ENCODE measurements at places on chromosomes 7 and 10.

DNA sequence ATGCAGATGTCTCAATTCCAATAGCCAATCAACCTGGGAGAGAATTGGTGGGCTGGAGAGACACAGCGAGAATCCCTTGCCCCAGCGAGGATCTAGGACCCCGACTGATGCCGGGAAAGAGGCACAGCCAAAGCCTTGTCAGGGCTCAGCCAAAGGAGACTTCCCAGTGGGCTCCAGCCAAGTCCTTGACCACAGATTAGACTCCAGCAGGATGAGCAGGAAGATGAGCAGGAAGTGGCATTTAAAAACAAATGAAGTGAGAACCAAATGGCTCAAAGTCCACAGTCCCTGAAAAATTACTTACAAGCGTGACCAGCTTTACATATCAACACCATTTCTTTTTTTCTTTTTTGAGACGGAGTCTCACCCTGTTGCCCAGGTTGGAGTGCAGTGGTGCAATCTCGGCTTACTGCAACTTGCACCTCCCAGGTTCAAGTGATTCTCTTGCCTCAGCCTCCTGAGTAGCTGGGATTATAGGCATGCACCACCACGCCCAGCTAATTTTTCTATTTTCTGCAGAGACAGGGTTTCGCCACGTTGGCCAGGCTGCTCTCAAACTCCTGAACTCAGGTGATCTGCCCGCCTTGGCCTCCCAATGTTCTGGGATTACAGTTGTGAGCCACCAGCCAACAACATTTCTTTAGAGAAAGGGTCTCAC, 40.2 kb downstream of the CTBP2 start:
- DNase-seq: no peak

DNA sequence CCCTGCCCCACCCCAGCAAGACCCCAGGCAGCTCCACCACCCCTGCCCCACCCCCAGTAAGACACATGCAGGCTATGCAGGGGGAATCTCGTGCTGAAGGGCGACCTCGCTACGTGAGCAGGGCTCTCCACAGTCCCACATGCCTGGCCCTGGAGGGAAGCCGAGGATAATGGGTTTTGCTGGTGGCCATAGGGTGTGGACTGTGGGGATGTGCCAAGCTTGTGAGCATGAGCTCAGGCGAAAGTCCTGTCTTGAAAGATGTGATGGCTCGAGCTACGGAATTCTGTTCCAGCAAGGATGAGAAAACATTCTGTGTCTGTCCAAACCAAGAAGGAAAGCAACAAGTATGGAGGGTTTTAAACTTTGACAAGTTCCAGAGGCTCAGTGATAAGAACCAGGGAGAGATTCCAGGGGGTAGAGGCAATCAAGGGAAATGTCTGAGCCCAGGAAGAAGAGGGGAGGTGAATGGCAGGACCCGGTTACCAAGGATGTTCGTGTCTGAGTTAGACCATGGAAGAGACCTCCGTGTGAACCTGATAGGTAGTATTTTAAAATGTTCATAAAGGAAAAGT, 63.1 kb downstream of the PYROXD2 start:
- no peak for DNase-seq

GRCh38 chr10:8254350-8254749, 199.9 kb downstream of the GATA3 start:
- no peak for DNase-seq

DNA sequence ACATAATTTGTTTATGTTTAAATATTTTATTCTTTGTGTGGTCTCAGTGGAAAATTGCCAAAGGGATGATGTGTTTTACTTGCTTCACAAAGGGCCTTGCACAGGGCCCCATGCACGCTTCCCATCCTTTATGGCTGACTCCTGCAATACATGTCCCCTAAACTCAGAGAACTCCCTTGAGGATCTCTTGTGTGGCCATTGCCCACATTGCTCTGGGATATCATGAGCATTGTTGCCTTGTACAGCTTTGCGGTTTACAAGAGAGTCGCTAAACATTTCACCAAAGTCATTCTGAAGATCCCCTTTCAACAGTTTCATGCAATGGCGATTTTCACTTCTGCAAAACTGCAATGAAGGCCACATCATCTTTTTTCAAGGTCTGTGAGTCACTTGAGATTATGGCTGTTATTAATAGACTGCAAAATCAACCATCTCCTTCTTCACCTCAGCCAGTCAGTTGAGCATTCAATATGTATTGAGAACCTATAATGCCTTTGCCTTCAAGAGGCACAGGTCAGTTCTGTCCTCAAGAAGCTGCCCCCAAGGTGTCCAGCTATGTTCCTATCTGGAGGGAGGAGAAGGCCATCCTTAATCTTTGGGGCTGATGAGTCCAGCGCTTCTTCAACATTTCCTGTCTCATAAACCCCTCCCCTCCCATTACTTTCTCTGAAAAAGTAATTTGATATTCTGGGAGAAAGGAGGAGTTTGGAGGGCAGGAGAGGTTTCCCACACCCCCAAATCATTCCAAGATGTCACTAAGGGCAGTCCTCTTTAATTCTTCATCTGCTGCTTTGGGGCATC, 108.1 kb downstream of the CCDC71L start:
- DNase-seq: no peak

DNA sequence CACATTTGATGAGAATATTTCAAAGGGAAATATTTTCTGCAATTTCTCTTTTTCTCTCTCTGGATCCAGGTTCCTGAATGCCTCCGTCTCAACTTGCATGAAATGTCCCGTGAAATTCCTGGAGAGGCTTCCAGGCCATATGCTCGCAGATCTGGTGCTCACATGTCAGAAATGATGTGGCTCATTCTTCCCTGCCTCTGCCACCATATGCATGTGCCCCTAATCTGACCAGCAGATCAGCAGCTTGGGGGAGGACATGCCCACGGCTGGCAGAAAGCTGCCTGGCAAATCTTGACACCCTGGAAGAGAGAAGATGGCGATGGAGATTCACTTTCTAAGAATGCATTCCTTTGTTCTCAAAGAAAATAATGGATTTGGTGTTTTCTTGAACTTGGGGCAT, 490.7 kb downstream of the RPS24 start:
- no peak for DNase-seq

GRCh38 chr10:132570771-132571649, 33.4 kb downstream of the INPP5A start:
- DNase-seq: no peak

GRCh38 chr10:62244088-62244487, 24.6 kb downstream of the RTKN2 start:
- DNase-seq: no peak

DNA sequence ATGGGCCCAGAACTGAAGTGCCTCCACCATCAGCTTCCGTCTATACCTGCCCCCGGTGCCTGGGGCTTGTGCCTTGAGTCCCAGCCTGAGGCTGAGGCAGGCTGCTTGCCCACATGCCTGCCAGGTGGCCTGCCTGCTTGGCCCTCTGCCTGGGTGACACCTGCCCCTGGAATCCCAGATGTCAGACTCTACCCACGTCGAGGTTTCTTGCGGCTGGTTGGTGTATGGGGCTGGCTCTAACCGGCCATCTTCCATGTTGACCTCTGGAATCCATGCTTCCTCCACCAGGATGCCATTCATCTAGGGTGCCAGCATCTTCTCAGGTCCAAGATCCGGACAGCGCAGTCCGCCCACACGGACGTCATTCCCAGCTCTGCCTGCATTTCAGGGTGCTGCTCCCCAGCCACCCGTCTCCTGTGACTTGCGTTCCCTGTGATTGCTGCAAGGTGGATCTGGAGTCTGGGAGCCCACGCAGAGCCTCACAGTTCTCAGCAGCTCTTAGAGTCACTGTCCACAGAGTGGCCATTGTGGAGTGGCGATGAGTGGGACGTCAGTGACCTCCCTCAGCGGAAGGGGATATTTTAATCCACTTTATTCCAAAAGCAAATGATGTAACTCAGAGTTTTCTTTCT, 298.1 kb downstream of the TCERG1L start:
- DNase-seq: no peak

DNA sequence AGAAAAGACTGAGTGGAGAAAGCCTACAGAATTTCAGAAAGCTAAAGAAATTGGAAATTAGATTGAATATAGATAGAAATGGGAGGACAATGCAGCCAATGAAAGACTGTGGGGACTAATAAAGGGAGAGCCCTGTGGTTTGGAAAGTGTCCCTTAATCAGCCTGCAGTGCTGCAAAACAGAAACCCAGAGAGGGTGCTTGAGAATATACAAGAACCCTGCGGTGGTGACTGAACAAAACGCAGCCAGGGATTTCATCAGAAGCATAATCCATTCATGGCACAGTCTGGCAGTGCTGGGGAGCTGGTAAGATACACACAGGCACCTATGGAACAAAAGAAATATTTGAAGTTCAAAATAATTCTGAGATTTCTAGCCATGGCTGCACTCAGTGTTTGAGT, 19.1 kb downstream of the CEP41 start:
- DNase-seq: no peak

DNA sequence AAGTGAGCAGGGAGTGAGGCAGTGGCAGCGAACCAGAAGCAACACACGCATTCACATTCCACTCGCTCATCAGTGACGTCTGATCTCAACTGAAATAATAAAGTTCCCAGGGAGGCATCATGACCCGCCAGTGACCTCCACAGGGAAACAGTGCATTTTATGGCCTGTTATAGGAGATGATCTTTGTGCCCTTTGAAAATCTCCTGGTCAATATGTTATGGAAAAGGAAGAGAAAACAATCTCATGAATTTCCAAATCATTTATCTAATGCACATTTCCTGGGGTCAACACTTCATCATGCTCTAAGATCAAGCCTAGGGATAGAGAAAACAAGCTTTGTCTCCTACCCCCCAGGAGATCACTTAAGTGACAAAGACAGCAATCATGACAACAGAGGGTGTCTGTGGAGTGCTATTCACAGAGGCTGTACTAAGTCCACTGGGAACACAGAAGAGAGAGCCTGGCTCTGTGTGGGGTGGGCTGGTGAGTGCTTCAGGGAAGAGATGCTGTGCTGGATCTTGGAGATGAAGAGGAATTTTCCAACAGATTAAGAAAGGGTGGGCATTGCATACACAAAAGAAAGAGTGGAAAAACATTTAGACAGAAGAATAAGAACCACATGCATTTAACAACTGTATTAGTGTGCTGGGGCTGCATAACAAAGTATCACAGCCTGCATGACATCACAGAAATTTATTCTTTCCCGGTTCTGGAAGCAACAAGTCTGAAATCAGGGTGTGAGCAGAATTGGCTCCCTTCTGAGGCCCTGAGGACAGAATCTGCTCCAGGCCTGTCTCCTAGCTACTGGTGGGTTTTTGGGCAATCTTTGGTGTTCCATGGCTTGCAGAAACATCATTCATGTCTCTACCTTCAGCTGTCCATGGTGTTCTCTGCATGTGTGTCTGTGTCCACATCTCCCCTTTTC, 613.9 kb upstream of the IGFBP3 start:
- no peak for DNase-seq

DNA sequence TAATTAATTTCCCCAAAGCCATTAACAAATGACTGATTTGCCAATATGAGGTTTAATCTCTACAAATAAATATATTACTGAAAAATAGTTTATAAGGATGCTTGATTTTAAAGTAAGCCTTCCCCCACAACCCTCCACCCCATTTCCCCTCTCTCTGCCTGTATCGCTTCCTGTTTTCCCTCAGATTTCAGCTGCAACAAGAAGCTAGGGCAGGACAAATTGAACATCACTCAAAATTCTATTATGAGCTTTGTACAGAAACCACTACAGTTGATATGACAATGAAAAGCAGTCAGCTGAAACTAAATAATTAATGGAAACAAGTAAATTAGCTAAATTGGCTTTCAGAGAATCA, 109.0 kb upstream of the SP4 start:
- no peak for DNase-seq

DNA sequence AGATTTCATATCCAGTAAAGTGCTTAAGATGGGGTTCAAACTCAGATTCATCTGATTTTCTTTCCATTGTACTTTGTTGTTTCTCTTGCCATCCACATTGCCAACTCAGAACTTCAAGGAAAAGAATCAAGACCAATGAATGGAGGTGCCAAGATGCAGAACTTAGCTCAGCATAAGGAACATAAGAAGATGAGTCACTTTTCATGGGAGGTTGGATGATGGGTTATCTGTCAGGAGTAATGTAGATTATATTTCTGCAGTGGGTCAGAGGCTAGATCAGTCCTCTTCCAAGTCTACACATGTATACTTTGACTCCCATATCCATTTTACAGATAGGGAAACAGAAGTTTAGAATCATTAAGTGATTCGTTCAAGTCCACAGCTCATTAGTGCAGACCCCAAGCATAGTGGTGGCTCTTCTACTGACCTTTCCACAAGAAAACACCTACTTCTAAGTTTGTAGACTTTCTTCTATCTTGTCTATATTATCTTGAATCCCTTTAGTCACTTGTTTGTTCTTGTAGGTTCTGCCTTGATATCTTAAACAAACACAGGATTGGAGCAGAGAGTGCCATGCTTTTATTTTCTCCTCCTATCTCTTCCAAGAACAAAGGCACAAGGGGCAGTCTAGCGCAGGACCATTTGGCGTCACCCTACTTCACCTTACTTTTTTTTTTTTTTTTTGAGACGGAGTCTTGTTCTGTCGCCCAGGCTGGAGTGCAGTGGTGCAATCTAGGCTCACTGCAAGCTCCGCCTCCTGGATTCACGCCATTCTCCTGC, 14.0 kb upstream of the ADD3 start:
- no peak for DNase-seq

DNA sequence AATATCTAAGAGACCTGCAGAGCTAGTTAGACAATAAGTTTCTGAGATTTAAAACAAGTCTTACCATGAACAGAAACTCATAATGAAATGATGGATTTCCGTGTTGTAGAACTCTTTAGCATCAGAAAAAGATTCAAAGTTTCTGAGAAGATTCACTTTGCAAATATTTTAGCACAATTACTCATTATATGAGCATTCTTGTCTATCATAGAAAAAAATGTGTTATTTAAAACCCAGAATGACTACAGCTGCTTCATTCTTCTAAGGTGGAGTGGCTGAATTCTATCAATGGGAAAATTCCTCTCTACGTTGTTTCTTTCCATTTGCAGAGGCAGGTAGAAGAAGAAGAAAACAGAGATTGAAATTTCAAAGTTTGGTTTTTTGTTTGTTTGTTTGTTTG, 21.0 kb upstream of the RALA start:
- DNase-seq: no peak

DNA sequence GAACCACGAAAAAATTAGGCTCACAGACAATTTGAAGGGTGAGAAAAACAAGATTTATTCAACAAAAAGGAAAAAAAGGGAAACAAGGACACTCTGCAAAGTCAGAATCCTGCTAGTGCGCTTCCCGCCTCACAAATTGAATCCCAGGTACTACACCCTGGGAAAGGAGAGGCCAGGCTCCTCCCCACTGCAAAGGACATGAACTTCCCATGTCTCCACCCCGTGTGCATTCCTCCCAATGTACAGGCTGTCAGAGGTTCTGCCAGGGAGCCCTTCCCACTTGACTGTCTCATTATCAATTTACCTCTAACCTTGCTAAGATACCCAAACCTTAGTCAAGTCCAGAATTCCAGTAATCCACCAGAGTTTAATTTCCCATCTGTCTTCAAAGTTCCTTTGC, 70.4 kb upstream of the CDK1 start:
- DNase-seq: no peak

DNA sequence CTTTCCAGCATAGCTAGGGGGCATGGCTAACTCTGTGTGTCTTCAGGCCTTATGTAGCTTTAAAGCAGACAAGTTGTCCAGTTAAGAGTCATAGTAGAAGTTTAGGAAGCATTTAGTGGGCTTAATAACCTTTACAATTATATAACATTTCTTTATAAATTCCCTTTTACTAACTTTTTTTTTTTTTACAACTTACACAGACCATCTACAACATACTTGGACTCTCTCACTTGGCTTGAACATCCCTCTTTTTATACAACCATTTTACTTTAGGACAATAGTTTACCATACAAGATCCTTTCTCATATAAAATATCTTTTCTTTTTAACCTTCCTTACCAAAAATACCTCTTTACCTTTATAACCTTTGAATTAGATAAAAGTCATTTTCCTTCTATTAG, 26.3 kb downstream of the SP4 start:
- DNase-seq: no peak

- DNase-seq: no peak
Measured at GRCh38 chr7:124497176-124497575, 268.4 kb downstream of the GPR37 start.

Data from HuH-7.5 (cell line).